Suppressor macrophage treated with lipopolysaccharide for 1 hour (primary cell): ENCODE measurements at places on chromosomes 5 and 9.

- peak; percentile 68 for DNase-seq
Measured at GRCh38 chr5:179766021-179766725, 27.6 kb upstream of the LTC4S start.

- no peak for DNase-seq
Measured at GRCh38 chr9:107485458-107486043, 4.0 kb downstream of the KLF4 start.

GRCh38 chr5:1868886-1869475, 13.7 kb downstream of the IRX4 start:
- DNase-seq = no peak

DNA sequence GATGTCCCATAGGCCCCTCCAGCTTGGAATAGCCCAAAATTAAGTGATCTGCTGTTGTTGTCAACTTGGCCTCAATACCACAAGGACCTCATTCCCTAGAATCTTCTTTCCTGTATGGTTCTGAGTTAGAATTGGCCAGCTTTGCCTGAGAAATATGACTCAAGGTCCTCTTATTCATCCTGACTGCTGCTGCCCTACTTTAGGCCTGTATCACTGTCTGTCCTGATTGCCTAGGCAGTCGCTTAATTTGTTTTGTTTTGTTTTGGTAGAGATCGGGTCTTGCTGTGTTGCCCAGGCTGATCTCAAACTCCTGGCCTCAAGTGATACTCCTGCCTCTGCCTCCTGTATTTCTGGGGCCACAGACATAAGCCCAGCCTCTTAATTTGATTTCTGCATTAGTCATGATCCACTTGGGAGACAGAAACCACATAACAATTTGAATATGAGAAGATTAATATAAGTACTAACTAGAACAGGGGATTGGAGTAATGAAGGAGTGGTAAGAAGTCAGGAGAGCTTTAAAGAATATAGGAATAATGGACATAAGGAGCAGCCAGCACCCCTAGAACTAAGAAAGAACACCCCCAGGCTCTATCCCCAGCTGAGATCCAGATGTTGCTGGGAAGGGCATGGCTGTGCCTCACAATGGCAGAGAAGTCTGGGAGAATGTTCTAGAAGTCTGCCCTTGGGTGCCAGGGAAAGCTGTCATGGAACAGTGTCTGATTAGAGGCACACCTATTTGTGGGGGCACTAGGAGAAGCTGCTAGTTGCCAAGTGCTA, 4.6 kb downstream of the TEX53 start:
- no peak for DNase-seq

GRCh38 chr5:139701056-139701741, 53.0 kb downstream of the CXXC5 start:
- peak; percentile 44 for DNase-seq

DNA sequence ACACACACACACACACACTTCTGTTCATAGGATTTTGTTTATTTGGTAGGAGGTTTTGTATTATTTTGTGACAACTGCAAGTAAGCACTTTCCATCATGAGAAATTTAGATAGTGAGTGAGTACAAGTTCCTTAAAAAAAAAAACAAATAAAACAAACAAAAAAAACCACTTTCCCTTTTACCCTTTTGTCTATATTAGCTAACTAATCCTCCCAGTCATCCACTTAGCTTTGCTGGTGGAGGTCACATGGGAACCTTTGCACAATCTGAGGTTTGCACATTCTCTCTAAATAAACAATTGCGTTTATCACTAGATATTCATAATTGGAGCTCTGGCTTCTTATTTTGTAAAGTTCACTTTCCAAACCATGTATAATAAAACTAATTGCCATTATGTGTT, 6.8 kb downstream of the ITGA1 start:
- DNase-seq = peak; percentile 64

- DNase-seq = no peak
Measured at GRCh38 chr5:150285114-150285513, 4.5 kb downstream of the CAMK2A start.

- no peak for DNase-seq
Measured at GRCh38 chr5:14211818-14212803, 69.0 kb downstream of the TRIO start.

DNA sequence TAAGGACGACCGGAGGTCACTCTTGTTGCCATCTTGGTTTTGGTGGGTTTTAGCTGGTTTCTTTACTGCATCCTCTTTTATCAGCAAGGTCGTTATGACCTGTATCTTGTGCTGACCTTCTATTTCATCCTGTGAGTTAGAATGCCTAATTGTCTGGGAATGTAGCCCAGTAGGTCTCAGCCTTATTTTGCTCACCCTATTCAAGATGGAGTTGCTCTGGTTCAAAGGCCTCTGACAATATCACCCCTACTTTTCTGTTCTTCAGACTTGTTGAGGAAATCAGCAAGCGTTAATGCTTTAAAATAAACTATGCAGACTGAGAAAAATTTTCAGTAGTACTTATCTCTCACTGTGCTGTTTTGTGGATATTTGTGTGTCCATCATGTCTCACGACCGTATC, 92.6 kb downstream of the MTRR start:
- no peak for DNase-seq
